ENCODE measurements at places on chromosomes 13 and 19.

GRCh38 chr13:24392972-24393371 is 83.6 kb downstream of the C1QTNF9 start:
- no peak for DNase-seq

DNA sequence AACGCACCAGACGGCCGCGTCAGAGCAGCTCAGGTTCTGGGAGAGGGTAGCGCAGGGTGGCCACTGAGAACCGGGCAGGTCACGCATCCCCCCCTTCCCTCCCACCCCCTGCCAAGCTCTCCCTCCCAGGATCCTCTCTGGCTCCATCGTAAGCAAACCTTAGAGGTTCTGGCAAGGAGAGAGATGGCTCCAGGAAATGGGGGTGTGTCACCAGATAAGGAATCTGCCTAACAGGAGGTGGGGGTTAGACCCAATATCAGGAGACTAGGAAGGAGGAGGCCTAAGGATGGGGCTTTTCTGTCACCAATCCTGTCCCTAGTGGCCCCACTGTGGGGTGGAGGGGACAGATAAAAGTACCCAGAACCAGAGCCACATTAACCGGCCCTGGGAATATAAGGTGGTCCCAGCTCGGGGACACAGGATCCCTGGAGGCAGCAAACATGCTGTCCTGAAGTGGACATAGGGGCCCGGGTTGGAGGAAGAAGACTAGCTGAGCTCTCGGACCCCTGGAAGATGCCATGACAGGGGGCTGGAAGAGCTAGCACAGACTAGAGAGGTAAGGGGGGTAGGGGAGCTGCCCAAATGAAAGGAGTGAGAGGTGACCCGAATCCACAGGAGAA is 1.9 kb downstream of the PPP1R12C start:
- no peak for DNase-seq

DNA sequence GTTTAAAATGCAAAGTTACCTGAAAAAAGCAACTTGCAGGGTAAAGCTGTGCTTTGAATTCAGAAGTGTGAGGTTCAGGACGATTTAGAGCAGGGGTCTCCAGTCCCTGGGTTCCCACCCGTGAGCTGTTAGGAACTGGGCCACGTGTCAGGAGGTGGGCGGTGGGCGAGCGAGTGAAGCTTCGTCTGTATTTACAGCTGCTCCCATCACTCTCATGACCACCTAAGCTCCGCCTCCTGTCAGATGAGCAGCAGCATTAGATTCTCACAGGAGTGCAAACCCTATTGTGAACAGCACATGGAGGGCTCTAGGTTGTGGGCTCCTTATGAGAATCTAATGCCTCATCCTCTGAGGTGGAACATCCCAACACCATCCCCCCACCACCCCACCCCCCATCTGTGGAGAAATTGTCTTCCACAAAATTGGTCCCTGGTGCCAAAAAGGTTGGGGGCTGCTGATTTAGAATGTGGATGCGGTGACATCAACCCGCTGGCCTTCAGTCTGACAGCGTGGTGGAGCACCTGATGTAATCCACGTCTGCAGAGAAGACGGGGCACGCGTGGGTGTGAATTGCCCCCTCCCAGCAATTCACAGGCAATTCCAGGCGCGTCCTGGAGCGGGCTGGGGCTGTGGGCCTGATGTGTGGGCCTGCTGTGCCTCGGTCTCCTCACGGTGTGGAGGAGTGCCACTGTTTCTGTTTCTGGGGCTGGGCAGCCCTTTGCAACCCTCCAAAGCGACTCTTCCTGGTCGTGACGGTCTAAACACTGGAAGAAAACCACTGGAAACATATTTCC is 214.0 kb upstream of the SOX1 start:
- no peak for DNase-seq

- no peak for DNase-seq
Measured at GRCh38 chr19:50520822-50521465, 7.2 kb upstream of the ASPDH start.

- no peak for DNase-seq
Measured at GRCh38 chr19:8304841-8305621, 3.1 kb downstream of the CD320 start.

GRCh38 chr13:33676045-33676989 is 141.6 kb upstream of the RFC3 start:
- DNase-seq: no peak

Data from stimulated activated CD4-positive, alpha-beta T cell treated with anti-CD3 and anti-CD28 coated beads, Interleukin-2, amount 100 ng/mL, for 48 hours (primary cell).